ENCODE measurements at places on chromosomes 11 and 22. TPM values are rescaled to one million over a fixed set of nuclear protein-coding genes. Genes with fewer than 3 reads are reported as not detected.

DNA sequence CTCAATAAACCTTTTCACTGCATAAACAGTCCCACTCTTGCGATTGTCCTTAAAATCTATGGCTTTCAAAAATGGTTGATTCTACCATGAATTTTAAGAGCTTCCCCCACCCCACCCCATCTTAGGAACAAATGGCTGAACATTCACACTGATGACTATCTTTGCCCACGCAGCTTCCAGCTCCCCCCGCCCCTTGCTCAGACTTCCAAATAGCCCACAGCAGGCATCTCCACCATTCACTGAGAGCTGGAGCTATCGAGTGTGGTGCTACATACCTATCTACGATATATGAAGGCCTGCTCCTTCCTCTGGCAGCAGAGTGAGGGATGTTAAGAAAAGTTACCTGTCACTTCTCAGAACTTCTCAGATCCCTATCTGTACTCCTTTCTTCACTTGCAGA lies 26.7 kb downstream of the EIF3F start:
- DNase-seq, result no peak

The CD3G gene
- 0.55 TPM for polyA plus RNA-seq

The RIMBP3C gene
- 0.05 TPM for polyA plus RNA-seq

DNA sequence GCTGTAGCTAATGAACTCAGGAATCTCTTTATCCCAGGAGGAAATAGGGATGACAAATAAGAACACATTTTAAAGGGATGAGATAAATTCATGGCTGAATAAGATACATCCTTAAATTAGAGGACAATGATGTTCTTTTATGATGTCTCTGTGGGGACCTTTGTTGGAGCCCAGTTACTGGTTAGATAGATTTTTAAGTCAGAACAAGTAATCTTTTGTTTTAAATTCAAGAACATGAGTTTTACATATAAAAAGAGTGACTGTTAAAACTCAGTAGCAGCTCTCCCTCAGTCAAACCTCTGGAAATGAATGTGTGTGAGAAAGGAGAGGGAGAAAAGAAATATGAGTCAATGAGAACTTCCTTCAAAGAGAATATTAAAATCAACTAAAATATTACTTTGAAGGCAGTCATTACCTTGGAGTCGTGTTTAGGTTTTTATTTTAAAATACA lies 241.6 kb downstream of the SWAP70 start:
- no peak for DNase-seq

- DNase-seq, result no peak
These were observed 9.4 kb upstream of the OPCML start for GRCh38 chr11:133541720-133542095.

DNA sequence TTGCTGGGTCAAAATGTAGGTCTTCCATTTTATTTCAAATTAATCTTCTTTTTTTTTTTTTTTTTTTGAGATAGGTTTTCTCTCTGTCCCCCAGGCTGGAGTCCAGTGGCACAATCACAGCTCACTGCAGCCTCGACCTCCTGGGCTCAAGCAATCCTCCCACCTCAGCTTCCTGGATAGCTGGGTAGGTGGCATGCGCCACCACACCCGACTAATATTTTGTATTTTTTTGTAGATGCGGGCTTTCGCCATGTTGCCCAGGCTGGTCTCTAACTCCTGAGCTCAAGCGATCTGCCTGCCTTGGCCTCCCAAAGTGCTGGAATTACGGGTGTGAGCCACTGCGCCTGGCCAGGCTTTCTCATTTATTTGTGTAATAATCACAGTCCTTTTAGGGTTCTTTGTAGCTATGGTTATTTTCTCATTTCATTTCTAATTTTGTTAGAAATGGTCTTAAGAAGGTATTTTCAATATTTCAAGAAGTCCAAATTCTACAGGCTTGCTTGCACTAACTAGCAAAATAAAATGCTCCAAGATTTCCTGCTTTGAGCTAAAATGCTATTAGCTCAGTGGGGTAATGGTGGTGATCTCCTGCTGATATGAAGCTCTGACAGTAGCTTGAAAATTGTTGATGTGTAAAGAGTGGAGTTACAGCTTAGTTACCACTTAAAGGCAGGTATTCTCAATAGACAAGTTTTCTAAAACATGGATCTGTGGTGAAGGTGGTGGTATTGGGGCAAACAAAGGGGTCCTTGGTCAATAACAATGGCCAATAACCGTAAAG lies 50.0 kb downstream of the RBX1 start:
- no peak for DNase-seq

DNA sequence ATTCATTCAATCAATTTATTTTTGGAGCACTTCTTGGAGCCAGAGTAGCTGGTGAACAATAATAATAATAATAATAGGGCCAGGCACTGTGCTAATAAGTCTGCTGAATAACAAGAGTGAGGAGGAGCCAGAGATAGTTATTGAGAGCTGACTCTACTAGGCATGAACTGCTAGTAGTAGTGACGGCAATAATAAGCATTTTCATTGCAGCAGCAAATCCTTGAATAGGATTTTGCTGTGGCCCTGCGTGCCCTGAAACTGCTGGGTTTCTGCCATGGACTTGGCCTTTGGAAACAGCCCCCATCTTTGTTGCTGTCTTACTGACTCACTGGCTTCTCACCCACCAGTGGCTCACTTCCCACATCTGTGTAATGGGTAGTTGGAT lies 545.9 kb downstream of the MIAT start:
- no peak for DNase-seq

- no peak for DNase-seq
These were observed 40.5 kb upstream of the ZBTB16 start for GRCh38 chr11:114019046-114019445.

GRCh38 chr11:46203746-46204145 lies 73.7 kb upstream of the CREB3L1 start:
- DNase-seq, result no peak

- DNase-seq, result no peak
These were observed 61.0 kb downstream of the OR5AK2 start for GRCh38 chr11:57049749-57050148.

- peak; percentile 44 for DNase-seq
These were observed 511 bp downstream of the PKDREJ start for GRCh38 chr22:46262449-46263215.

The IGSF9B gene
- polyA plus RNA-seq, result 3.2 TPM

DNA sequence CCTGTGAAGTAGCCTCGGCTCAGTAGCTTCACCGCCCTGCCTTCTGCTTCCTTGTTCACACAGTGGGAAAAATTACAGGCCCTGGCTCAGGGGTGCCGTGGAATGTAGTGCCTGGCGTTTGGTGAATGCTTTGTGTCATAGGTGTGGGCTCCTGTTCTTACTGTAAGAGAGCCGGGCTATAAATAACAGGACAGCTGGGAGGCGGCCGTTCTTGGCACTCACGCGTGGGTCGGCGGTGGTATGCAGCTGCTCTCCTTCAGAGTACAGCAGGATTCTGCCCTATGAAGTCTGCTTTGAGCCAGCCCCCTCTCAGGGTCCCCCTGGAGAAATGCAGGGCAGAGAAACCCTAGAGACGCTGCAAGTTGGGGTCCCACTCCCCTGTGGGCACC lies 84.2 kb downstream of the CTTN start:
- DNase-seq, result peak; percentile 47

The DENND5A gene
- polyA plus RNA-seq, result 134 TPM

GRCh38 chr11:110712659-110713448 lies 617 bp upstream of the ARHGAP20 start:
- DNase-seq, result peak; percentile 83

DNA sequence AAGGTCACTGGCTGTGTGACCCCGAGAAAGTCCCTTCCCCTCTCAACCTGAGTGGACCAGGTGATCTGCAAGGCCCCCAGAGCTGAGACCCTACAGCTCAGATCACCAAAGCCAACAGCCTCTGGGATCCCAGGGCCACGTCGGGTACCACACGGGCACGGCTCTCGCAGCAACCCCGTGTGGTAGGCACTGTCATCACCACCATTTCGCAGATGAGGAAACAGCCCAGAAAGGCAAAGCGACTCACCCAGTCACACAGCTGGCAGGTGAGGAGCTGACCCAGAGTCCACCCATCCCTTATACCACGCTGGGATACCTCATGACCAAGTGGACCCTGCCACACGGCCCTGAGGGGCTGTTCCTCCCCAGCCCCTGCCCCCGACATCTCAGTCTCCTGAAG lies 2.8 kb downstream of the ATP5MGL start:
- peak; percentile 7 for DNase-seq

DNA sequence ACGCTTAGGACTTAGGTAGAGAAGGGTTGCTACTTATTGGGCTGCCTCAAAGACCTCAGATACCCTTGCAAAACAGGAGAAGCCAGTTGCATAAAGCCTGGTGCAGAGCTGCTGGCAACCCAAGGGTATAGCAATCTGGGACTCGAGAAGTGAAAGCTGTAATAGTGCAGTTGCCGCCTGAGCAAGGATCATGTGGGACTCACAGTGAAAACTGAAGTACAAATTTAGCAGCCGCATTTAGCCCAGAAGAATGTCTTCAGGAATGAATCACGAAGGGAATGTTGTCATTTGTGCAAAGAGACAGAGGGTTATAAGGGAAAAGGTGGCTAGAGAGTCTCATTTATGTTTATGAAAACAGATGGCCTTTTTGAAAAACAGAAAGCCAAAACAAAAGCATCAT lies 267.2 kb downstream of the TENM4 start:
- no peak for DNase-seq

The GSTT2B gene
- 8.9 TPM for polyA plus RNA-seq

DNA sequence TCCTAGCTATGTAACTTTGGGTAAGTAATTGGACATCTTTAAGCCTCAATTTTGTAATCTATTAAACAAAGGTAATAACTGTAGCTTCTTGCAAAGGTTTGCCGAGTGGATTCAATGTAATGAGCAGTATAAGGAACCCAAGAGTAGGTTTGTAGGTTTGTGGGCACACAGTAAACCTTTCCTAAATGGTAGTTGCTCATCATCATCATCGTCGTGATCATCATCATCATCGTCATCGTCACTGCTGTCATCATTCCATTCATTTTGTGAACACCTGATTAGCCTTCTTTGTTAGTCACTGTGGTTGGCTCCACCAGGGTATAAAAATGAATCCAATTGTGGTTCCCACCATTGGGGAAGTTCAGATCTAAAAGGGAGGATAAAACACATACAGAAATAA lies 223.1 kb upstream of the KIRREL3 start:
- DNase-seq, result no peak

DNA sequence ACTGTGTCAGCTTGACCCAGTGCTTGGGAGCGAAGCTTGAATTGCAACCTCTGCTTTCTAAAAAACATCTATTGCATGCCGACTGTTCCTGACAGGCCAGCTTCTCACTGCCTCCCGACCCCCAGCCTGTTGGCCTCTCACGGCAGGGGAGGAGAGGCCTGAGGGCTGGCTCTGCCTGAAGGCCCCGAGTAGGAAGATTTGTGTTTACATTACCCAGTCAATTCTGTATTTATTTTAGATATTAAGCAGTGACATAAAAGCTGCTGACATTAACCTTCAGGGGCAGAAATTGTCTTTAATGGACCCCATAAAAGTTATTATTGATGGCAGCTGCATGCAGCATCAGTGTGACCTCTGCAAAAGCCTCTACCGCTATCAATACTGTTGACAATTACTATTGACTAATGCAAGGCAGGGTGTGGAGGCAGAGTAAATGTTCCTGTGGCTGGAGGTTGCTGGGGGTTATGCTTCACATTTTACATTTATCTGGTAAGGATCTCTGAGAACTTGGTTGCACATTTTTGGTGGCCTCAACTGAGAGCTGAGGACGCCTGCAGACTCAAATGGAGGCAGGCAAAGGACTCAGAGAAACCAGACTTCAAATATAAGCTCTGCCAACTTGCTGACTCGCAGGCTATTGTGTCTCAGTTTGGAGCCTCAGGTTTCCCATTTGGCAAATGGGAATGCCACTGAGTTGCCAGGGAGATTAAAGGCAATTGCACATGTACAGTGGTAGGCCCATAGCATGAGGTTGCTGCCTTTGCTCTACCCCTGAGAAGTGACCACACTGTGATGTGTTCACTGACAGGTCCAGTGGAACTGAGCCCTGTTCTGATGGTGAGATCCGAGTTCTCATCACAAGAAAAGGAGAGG lies 380.5 kb downstream of the TENM4 start:
- DNase-seq, result no peak

GRCh38 chr11:88697139-88697538 lies 359.6 kb upstream of the CTSC start:
- DNase-seq, result no peak

DNA sequence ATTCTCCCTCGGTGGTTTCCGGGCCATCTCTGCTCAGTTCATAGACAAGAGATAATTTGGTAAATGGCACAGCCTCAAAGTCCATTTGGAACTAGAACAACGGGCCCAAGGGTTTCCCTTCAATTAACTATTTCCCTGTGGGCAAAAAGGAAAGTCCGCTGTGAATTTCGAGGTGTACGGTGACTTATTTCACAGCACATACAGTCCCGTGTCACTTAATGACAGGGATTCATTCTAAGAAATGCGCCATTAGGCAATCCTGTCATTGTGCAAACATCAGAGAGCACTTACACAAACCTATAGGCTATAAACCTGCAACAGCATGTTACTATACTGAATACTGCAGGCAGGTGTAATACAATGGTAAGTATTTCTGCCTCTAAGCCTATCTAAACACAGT lies 551.6 kb downstream of the OPCML start:
- no peak for DNase-seq

GRCh38 chr11:45897556-45897955 lies 9.5 kb downstream of the FREY1 start:
- DNase-seq, result no peak

DNA sequence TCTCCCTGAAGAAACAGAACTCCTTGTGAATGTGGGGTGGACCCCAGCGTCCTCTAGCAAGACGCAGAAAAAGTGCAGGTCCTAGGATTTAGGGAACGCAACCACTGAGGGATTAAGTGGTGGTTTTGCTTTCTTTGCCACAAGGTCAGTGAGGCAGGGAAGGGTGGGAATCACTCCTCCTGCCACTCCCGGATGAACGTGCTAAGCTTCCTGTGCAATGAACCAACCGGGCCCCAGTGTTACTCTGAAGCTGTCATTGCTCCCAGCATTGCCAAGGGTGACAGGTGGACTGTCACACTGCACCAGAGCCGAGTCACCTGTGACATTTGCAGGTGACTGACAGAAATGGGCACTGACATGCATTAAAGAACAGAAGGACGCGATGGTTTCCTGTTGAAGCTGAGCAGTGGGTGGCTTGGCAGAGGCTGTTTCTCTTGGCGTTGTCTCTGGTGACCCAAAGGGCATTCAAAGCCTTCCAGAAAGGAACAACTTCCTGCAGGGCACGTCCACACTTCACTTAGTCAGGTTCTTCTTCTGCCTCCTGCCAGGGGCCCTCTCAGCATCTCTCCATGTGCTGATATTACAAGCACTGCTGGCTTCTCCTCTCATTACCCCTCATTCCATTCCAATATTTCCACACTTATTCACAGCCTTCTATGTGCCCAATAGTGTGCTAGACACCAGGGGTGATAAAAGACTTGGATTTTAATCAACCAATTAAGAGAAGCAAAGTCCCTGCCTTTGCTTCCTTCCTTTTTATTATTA lies 9.7 kb downstream of the KIRREL3 start:
- DNase-seq, result no peak

GRCh38 chr11:18304745-18305144 lies 17.2 kb downstream of the HPS5 start:
- DNase-seq, result no peak

- DNase-seq, result peak; percentile 95
These were observed at the start of gene NCAM1 for GRCh38 chr11:112961146-112961668. Gene NCAM1 (plus strand): TSS chr11:112961420.

The NLRP14 gene
- 0.01 TPM for polyA plus RNA-seq

- no peak for DNase-seq
These were observed 484.3 kb downstream of the SOX6 start for GRCh38 chr11:15871904-15872626.

Data from lung (tissue), 17 donors.